ENCODE measurements at places on chromosomes 7 and 10.

GRCh38 chr7:79930604-79931003 lies 204.0 kb upstream of the GNAI1 start:
- no peak for DNase-seq

DNA sequence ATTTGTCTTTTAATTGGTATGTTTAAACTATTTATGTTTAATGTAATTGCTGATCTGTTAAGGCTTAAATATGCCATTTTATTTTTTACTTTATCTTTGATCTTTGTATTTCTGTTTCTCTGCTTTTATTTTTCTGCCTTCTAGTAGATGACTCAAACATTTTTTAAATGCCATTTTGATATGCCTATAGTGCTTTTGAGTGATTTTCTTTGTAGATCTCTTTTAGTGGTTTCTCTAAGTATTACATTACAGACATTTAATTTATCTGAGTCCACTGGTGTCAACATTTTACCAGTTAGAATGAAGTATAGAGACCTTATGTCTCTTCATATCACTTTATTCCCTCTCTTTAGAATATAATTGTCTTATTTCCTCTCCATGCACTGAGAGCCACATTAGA lies 32.7 kb downstream of the IL6 start:
- DNase-seq = no peak

- no peak for DNase-seq
Measured at GRCh38 chr7:105245398-105246114, 143.2 kb downstream of the SRPK2 start.

DNA sequence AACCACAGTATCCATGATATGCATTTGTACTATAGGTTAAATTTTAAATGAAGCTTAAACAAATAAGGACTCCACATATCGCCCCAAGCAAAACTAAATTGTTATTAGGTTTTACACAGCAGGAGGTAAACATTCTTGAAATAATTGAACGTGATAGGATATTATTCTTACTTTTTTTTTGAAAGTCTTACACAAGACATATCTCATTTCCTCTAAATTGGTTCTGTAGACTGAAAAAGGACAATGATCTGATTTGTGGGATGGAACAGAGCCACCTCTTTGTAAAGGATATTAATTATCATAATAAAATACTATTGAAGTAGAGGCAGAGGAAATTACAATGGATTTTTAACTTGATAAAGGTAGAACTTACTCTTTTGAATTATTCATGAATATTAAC lies 155.1 kb upstream of the SEMA3D start:
- DNase-seq = no peak

- no peak for DNase-seq
Measured at GRCh38 chr10:75191821-75192568, 18.6 kb upstream of the VDAC2 start.

DNA sequence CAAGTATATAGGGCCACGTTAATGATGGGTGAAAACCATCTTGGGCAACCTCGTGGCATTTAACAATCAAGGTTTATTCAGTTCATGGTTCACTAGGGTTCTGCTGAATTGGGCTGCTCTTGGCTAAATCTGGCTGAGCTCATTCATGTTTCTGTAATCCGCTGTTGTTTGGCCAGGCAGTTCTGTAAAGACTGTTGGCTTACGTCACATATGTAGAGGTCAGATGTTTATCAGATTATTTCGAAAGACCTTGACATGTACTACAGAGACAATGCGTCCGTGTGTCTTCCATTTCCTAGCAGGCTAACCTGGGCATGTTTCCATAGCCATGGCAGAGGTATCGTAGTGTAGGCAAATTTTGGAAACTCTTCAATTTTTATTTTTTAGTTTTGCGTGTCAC lies 190.0 kb upstream of the ZWINT start:
- DNase-seq = no peak

DNA sequence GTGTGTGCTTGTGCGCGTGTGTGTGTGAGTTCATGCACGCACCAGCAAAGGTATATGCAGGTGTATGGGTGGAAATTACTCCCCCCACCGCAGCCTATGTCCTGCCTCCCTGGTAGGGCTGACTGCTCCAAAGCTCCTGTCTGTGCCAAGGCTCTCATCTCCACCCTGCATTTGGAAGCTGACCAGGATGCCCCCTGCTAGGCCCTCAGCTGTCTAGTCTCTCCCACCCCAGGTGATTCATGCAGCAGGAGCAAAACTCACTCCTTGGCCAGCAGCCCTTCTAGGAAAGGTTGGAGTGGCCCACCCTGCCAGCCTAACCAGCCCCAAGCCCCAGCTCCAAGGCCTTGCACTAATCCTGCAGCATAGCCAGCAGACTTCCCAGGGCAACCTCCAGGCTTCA lies 148.4 kb downstream of the GRID1 start:
- DNase-seq = no peak

GRCh38 chr7:30172451-30172850 lies 37.7 kb downstream of the MTURN start:
- no peak for DNase-seq

Measured in stimulated activated CD4-positive, alpha-beta T cell treated with anti-CD3 and anti-CD28 coated beads, Interleukin-12 subunit alpha, Interleukin-12 subunit beta, amount 100 ng/mL, for 4 hours (primary cell).